ENCODE measurements at places on chromosomes 5 and 9.

DNA sequence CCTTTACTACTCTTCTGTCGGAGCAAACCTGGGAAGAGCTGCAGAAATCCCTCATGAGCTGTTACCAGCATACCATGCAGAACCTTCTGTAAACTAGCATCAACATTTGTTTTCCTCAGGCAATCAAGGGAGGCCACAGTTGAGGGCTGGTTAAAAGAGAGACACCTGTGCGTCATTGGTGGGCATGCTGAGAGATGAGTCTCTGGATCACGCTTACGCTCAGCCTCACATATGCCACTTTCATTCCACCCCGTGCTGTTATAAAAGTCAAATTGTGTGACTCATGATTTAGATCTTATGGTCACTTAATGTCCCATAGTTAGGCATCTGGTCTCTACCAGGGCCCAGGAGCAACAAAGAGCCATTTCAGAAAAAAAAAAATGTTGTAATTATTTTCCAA, 18.1 kb upstream of the ICE1 start:
- no peak for DNase-seq

- DNase-seq: no peak
Measured at GRCh38 chr9:3479514-3480352, 46.1 kb downstream of the RFX3 start.

- DNase-seq: no peak
Measured at GRCh38 chr5:153903321-153903720, 135.4 kb downstream of the FAM114A2 start.

GRCh38 chr5:13673511-13673910, 271.0 kb downstream of the DNAH5 start:
- DNase-seq: no peak

GRCh38 chr9:126302730-126303129, 23.9 kb upstream of the MVB12B start:
- DNase-seq: no peak

GRCh38 chr5:60851626-60852025, 7.6 kb upstream of the ELOVL7 start:
- no peak for DNase-seq

DNA sequence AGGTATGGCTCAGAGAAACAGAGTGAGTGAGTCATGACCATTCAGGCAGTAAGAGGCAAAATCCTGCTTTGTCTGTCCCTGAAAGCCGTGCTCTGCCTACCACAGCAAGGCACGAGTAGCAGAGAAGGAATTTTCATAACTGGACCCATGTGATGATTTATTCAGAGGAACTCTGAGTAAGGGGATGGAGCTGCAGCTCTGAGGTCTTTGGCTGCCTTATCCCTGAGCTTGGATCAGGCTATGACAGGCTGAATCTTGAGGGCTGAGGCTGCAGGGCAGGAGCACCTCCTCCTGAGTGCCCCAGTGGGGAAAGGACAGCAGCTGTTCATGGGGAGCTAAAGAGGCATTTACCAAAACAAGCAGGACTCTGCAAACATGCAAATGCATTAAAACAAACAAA, 183.4 kb downstream of the PAPPA start:
- no peak for DNase-seq

GRCh38 chr5:17258431-17258830, 41.0 kb downstream of the BASP1 start:
- no peak for DNase-seq

DNA sequence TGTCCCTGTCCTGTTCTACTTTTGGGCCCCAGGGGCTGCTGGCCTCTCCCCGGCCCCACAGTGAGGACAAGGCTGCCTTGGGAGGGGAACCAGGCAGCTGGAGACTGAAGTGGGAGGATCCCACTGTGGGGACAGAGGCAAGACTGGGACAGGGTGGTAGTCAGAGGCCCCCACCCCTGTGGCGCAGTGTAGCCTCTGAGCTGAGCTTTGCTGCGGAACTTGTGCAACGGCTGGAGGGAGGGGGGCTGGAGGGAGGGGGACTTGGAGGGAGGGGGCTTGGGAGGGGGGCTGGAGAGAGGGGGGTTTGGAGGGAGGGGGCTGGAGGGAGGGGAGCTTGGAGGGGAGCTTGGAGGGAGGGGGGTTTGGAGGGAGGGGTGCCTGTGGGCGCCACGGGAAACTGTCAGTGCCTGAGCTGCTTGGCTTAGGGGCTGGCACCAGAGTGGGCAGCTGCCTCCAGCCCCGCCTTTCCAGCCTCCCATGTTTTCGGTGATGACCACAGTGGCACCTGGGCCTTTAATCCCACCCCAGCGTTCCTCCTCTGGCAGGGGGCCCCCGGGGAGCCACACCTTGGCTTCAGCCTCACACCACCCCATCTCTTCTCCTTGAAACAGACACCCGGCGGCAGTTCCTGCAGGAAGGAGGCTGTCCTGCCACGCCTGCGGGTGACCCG, 2.3 kb upstream of the FUT7 start:
- DNase-seq: no peak

GRCh38 chr5:134918861-134919260, 13.9 kb downstream of the PCBD2 start:
- DNase-seq: no peak

GRCh38 chr9:3520564-3520963, 5.2 kb downstream of the RFX3 start:
- DNase-seq: no peak

DNA sequence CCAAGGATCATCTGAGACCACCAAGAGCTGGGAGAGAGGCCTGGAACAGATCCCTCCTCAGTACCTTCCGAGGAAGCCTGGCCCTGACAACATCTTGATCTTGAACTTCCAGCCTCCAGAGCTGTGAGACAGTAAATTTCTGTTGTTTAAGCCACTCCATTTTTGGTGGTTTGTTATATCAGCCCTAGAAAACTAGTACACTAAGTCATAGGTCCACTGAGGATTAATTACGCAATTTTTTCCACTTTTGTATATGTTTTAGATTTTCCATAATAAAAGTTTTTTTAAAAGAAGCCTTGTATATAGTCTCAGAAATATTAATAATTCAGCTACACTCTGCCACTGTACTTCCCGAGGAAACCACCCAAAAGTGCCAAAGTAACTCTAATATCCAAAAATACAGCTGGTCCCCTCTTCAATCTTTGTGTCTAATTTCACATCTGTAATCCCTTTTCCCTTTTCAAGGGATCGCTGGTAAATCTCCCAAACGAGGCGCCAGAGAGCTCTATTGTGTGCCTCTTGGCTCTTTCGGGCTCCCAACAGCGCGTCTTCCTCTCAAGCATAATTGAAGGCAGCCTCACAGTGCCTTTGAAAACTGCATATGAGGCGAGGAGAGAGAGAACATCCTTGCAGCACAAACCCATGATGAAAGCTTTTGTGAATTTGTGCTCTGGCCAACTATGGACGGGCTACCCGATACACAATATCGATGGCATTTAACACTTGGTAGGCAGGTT, 32.7 kb downstream of the PRUNE2 start:
- DNase-seq: no peak

DNA sequence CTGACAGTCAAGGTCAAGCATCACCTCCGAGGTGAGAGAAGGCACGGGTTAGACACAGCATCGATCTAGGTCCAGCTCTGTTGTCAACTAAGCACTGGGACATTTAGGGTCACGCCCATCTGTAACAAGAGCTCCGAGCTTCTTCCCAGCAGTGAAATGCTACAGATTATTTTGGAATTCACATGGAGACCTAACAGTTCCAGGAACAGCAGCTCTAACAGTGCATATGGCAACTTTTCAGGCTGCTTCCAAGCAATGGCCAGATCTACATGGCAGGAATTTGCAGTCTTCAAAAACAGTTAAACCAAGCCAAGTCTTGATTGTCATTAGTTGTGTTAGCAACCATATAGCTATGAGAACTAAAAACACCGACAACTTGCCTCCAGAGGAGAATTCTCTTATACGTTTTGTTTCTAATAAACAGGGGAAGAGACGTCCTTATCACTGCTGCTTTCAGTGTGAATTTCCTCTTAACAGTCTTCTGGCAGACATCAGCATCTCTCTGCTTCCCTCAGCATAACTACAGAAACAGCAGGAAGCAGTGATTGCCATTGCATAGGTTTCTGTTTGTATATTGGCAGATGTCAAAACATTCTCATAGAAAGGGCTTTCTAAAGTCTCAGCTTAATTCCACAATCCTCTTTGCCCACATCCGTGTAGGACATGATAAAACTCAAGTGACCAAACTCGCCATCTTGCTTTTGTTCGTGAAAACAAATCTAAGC, 242.1 kb upstream of the DAPK1 start:
- DNase-seq: no peak

DNA sequence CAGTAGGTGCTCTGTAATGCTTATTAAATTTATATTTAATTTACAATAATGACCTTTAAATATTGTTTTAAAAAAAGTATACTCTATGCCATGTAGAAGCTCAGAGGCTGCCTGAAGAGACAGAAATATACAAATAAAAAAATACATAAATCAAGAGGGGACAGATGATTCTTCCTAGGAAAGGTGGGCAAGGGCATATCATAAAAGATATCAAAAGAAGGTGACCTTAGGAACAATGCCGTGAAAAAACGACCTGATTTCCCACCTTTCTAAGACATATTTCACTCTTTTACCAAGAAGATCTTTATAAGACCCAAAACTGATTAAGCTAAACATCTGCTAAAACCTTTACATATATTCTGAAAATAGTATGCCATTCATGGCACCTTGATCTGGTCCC, 128.9 kb downstream of the NFIB start:
- DNase-seq: no peak

GRCh38 chr9:104361207-104361606, 142.9 kb upstream of the OR13F1 start:
- DNase-seq: no peak

- DNase-seq: no peak
Measured at GRCh38 chr5:149608936-149609545, 27.7 kb downstream of the ARHGEF37 start.

- DNase-seq: no peak
Measured at GRCh38 chr5:139757727-139758509, 37.7 kb upstream of the PSD2 start.

DNA sequence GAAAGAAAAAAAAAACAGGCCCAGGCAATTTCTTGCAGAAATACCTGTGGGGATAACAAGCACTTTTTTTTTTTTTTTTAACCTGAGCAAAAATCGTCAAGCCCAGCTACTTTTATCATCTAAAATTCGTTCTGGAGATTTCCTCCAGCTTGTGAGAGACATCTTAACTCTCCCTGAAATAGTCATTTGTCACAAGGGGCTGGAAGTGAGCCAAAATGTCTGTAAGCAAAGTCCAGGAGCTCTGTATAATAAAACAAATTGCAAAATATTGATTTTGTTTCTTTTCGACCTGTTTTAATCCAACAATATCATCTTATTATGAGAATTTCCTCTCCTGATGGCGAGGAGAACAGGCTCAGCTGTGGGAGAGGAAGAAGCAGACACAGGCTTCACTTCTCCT, 168.4 kb downstream of the TTLL11 start:
- no peak for DNase-seq

DNA sequence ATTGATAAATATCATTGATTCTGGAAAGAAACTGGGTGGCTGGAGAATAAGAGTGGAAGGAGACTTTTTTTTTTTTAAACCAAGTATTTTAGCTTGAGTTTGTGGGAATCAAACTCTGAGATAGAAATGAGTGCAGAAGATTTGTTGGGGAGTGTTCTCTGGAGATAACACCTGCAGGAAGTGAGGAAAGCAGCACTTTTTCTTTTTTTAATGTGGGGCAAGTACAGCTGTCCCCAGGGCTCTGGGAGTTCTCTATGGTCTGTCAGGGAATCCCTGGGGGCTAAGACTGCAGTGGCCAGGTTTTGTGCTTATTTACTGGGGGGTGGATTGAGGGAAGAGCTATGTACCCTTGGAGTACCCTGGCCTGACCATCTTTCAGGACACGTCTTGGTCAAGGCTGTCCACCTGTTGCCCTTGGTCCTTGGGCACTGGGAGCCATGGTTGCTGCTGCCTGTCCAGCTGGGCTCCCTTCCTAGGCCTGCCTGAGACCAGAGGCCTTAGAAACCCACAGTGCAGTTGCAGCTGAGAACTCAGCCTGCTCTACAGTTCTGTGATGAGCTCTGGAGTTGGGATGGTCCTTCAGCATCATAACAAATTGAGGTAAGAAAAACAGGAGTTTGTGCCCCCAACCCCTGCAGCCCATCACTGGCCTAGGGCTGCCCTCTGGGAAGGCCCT, 85.8 kb downstream of the PHAX start:
- DNase-seq: no peak

DNA sequence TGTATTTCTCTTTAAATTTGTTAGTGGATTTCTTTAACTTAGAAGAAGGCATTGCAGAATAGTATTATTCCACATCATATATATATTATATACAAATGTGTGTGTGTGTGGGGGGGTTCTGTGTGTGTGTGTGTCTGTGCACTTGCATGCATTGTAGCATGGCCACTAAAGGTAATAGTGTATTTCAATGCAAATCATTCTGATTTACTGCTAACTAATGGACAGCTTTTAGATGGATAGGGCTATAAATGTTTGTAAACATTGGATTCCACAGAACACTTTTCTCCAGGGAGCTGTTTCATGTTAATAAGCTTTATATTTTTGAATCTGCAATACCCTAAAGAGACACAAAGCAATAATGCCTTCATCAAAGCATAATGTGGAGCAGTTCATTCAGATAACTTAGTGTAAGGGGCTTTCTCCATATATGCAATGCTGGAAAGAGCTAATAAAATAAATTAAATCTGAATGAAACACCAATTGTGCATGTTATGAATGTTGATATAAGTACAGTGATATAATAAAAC, 496.7 kb upstream of the CDH9 start:
- no peak for DNase-seq

GRCh38 chr5:115414406-115415142, 118.1 kb upstream of the CCDC112 start:
- DNase-seq: no peak

GRCh38 chr5:128021411-128021810, 62.2 kb upstream of the SLC12A2 start:
- no peak for DNase-seq

- no peak for DNase-seq
Measured at GRCh38 chr5:173530547-173530946, 85.9 kb downstream of the BOD1 start.

- DNase-seq: no peak
Measured at GRCh38 chr9:120438836-120439546, 141.0 kb downstream of the CDK5RAP2 start.

DNA sequence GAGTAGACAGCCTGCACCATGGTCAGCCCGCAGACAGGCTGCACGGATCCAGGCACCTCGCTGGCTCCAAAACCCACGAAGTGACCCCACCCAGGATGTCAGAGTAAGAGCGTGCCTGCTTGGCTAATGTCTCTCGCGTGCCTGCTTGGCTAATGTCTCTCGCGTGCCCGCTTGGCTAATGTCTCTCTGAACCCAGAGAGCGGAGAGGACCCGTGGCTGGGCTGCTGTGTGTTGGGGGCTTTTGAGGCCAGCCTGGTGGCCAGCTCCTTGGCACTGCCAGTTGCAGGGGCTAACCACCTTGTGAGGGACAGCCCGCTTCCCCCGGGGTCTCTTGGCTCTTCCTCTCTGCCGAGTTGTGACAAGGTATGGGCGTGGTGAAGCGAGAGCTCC, 8.9 kb upstream of the RXRA start:
- DNase-seq: no peak

DNA sequence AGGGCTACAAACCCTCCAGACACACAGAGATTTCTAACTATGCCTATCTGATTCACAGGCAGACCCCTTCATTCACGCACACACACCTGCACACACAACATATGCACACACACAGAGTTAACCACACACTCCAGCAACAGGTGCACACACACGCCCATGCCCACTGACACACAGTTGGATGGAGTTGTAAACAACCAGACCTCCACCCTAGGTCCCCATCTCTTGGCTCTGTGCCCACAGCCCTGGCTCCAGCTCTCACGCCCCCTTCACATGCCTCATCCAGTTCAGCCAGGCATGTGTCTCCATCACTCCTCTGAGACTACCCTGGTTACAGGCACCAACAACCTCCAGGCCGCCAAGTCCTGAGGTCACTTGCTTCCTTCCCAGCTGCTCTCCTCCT, 61.1 kb downstream of the PSD2 start:
- DNase-seq: no peak

GRCh38 chr5:140039561-140039960, 3.5 kb downstream of the NRG2 start:
- no peak for DNase-seq
